Activated CD4-positive, alpha-beta T cell treated with anti-CD3 and anti-CD28 coated beads, Interleukin-2, amount 50 U/mL, for 48 hours (primary cell): ENCODE measurements at places on chromosomes 11 and 22.
A peak's percentile ranks its signal among the peaks of the same experiment; 100 is the strongest.

- no peak for DNase-seq
Measured at GRCh38 chr11:34233215-34233614, 124.6 kb downstream of the ABTB2 start.

DNA sequence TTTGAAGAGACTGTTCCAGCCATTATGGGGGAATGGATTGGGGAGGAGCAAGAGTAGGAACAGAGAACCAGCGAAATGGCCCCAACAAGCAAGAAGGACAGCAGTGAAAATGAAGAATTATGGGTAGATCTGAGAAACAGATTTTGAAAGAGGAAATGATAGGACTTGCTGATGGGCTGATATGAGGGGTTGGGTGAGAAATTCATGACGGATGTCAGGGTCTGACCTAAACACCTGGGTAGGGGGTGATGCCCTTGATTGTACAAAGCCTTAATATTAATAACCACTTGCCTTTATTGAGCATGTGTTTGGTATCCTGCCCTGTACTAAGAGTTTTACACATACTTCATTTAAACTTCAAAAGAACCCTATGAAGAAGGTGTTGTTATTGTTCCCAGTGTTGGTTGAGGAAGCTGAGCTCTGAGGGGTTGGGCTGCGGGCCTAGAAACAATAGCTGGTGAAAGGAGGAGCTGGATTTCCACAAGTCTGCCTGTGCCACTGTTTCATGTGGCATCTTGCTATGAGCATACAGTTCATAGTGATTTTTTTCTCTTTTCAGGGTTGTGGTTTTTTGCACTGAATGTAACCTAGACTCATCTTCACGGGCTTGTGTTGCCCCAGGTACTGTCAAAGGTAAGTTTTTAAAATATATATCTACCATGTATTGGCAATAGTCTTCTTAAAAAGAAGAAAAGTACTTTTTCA lies 61.1 kb upstream of the TNRC6B start:
- DNase-seq = no peak

- no peak for DNase-seq
Measured at GRCh38 chr22:23074451-23074850, 4.1 kb downstream of the GNAZ start.

DNA sequence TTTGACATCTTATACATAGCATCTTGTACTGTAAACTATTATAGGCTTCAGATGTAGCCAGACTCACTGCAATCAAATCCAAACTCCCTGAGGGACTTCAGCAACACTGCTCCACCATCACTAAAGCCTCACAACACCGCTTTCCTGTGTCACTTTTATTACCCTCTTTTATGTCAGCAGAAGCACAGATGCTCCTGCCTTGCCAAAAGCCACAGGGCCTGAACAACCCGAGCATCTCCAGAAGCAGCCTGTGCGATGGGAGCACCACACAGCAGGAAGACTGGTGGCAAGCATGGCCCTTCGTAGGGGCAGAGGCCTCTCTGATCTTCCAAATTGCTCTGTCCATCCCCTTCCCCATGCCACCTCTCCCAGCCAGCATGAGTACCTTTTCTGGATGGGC lies 22.9 kb downstream of the TMEM123 start:
- no peak for DNase-seq

DNA sequence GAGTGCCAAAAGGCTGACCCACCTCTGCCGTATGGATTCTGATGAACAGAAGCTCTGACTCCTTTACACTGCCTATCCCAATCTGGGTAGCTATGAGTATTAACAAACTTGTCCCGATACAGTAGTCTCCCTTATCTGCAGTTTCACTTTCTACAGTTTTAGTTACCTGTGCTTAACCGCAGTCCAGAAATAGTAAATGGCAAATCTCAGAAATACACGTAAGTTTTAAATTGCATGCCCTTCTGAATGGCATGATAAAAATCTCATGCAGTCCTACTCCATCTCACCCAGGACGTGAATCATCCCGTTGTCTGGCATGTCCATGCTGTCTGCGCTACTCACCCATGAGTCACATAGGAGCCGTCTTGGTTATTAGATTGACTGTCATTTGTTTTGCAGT lies 68.8 kb downstream of the SNX19 start:
- no peak for DNase-seq

- DNase-seq = no peak
Measured at GRCh38 chr11:117488996-117489952, 161.6 kb downstream of the CEP164 start.

DNA sequence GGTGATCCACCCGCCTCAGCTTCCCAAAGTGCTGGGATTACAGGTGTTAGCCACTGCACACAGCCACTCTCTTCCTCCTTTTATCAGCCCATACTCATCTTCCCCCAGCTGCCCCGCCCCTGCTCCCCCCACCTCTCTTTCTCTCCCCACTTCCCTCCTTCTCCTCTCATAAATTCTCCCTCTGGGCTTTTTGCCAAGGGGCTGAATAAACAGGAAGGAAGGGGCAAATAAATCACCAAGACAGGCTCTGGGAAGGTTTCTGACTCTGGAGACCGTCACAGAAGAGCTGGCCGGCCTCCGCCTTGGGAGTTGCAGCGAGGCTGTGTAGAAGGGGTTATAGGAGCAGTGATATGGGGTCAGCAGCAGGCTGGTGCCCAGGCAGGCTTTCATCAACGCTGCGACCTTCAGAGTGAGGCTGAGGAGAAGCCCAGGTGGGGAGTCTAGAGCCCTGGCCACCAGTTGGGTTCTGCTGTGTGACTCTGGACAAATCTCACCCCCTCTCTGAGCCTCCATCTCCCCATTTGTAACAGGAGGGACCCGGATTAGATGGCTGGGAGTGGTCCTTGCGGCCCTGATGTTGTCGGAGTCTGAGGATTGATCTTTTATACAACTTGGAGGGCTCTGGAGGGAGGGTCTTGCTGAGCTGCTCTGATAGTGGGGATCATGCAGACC lies 62.6 kb upstream of the RASD2 start:
- no peak for DNase-seq

GRCh38 chr11:114774599-114775361 lies 96.5 kb downstream of the NXPE2 start:
- DNase-seq = peak; percentile 31

- DNase-seq = no peak
Measured at GRCh38 chr11:78325274-78325781, 92.3 kb downstream of the GAB2 start.

DNA sequence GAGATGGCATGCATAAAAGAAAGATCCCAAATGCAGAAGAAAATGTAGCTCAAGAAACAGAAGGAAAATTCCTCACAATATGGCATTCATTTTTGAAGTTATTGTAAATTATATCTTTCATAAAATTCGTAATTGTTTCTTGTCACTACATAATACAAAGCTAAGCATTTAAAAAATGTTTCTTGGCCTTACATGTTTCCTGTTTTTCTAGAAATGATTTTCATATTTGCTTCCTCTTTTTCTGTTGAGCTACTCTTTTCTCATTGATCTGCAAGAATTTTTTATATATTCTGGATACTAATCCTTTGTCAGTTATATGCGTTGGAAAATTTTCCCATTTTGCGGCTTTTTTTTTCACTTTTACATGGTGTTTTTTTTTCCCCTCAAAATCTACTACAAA lies 48.0 kb downstream of the ENTHD1 start:
- no peak for DNase-seq

DNA sequence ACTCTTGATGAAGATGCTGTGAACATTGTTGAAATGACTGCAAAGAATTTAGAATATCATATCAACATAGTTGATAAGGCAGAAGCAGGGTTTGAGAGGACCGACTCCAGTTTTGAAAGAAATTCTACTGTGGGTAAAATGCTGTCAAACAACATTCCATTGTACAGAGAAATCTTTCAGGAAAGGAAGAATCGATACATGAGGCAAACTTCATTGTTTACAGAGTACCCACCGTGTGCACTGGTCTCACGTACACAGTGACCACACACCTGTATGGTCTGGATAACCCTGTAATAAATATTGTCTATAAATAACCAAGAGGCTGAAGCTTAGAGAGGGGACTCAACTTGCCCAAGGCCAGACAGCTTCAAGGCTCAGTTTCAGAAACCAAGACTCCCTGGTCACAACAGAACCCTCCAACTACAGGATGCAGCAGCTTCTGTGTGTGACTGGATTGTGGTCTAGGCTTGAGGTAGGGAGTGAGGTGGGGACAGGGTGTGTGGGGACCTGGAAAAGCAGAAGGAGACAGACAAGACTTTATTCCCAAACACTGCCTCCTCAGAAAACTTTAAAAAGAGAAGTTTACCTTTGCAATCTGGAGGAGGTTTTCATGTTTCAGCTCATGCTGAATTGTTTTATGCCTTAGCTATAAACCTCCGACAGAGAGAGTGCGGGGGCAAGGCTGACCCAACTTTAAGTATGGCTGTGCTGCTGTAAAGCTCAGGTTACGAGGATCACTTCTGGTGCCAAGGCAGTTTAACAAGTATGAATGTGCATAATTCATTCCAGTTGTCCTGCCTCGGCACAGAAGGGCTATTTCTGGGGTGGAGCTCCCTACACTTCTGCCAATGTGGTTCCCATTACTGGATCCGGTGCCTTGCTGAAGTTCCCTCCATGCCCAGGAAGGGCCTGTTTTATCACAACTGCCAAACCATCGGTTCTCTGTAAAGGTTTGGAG lies 372.6 kb upstream of the NARS2 start:
- no peak for DNase-seq

- no peak for DNase-seq
Measured at GRCh38 chr11:76415073-76415472, 29.7 kb upstream of the EMSY start.

- DNase-seq = no peak
Measured at GRCh38 chr22:34096770-34097169, 176.5 kb upstream of the LARGE1 start.

DNA sequence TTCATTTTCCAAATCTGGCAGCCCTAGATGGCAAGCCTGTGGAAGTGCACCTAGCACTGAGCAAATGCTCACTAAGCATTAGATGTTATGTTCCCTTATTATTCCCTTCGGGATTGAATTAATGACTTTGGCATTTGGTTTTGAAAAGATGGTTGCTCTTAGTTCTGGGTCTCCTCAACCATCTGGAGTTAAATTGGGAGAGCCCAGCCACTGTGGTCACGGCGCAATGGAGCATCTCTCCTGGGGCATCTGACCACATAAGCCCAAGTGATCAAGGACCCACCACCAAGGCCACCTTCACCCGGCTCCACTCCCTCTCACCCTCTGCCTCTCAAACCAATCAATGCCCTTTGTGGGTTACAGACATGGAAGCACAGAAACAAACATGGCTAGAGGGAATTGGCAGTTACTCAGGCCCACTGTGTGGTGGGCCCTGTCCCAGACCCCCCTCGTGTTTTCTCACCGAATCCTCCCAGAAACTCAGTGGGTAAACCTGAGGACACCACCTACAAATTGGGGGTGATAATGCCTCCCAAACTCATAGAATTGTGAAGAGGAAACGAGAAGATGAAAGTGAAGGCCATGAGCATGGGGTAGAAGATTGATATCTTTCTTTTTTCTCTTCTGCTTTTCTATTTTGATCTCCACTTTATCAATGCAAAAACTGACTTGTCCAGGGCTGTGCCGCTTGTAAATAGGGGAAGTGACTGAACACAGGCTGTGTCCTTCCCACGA lies 52.2 kb downstream of the IRAG1 start:
- no peak for DNase-seq

DNA sequence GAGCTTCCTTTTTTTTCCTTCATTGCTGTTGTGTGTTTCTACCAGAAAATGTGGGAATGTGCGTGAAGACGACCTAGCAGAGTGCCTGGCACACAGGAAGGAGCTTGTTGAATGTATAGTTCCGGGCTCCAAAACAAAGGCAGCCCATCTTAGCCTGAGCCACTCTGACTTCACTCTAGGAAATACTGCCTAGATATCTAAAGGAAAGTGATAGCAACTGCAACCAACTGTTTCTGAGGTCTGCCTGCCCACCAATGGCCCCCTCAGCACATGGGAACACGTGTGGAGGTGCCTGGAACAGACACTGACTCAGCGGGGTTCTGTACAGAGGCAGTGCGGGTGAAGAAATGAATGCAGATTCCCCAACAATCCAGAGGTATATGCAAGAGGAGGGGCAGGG lies 14.7 kb upstream of the XBP1 start:
- no peak for DNase-seq

DNA sequence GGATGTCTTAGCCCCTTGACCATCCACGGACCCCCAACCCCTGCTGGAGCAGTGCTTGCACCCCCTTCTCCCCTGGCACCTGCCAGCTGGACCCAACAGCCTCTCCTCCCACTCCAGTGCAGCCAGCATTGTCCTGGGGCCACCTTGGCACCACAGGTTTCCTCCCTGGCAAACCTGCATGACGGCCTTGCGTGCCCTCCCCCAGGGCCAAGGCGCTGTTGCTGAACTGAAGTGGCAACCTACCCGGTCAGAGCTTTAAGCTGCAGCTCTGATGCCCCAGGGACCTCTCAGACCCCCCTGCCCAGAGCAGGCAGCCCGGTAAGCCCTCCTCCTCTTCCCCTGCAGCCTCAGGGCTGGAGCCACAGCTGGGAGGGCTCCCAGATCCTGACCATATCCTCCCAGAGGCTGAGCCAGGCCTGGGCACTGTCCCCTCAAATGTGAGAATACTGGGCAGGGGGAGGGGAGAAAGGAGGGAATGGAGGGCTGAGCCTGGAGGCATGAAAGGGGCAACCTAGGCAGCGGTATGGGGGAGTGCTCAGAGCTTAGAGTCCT lies 1.8 kb upstream of the LRRC75B start:
- no peak for DNase-seq

DNA sequence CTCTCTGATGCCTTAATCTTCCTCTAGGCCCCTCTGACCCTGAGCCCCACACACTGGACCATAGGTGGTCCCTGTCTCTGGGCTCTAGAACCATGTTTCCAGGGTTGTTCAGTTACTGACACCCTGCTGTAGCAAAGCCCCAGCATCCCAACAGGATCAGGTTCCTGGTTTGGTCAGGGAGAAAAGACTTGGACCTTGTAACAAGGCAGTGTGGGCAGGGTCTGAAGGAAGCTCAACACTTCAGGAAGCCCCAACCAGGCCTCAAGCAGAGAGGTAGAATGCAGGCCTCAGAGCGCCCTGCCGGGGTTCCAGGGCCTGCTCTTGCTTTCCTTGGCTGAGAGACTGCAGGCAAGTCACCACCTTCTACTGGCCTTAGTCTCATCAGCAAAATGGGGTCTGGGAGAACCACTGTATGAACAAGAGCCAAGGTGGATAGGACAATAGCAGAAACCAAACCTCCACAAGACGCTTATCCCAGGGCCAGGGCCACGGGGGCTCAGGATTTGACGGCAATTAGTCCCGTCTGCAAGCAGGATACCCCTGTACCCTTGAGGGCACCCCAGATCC lies 4.8 kb downstream of the ARAP1 start:
- no peak for DNase-seq

DNA sequence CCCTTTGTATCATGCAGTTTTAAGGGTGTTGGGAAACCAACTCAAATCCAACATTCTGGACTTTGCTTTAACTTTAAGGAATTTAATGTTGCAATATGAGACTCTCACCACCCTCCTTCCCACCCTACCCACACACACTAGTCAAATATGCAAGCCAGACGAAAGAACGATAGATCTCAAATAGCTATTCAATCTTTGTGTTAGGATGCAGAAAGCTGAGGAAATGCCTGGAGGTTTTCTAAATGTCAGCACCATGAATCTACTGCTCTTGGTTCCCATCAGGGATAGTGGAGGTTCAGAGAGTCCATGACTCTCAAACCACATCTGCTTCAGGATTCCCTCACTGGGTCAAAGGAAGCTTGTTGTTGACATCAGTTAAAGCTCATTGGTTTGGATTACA lies 33.7 kb downstream of the EXPH5 start:
- no peak for DNase-seq

- DNase-seq = no peak
Measured at GRCh38 chr11:65064847-65065240, 6.5 kb upstream of the NAALADL1 start.

GRCh38 chr11:34757026-34757451 lies 136.1 kb downstream of the EHF start:
- DNase-seq = no peak

- DNase-seq = no peak
Measured at GRCh38 chr22:42949159-42949558, 65.8 kb downstream of the PACSIN2 start.

- no peak for DNase-seq
Measured at GRCh38 chr11:104907521-104908185, 9.4 kb upstream of the CASP12 start.
